ENCODE measurements at places on chromosomes 2 and 18.

DNA sequence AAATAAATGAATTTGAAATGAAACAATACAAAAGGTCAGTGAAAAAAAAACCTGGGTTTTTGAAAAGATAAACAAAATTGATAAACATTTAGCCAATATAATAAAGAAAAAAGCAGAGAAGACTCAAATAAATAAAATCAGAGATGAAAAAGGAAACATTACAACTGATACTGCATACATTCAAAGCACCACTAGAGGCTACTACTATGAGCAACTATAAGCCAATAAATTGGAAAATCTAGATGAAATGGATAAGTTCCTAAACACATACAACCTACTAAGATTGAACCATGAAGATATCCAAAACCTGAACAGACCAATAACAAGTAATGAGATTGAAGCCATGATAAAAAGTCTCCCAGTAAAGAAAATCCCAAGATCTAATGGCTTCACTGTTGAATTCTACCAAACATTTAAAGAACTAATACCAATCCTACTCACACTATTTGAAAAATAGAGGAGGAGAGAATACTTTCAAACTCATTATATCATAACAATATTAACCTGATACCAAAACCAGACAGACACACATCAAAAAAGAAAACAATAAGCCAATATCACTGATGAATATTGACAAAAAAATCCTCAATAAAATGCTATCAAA lies 80.8 kb upstream of the CERS6 start:
- DNase-seq, result no peak

GRCh38 chr18:43271593-43272432 lies 5.5 kb downstream of the SYT4 start:
- DNase-seq, result peak; percentile 33

DNA sequence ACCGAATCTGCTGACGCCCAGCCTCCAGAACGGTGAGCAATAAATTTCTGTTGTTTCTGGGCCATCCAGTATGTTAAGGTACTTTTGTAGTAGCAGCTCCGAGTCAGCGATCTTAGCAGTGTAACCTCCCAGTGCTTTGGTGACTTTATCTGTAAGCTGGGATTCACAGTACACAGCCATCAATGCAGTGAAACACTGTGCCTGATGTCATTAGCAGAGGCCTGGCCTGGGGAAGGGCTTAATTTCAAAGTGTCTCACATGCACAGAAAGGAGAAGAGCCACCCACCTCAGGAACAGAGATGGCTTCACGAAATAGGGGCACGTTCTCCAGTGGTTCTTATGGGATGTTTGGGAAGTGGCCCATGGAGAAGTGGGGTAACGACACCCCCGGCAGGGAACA lies 281.2 kb downstream of the PHLPP1 start:
- DNase-seq, result no peak

GRCh38 chr2:69395866-69396265 lies 8.8 kb upstream of the GFPT1 start:
- DNase-seq, result no peak

DNA sequence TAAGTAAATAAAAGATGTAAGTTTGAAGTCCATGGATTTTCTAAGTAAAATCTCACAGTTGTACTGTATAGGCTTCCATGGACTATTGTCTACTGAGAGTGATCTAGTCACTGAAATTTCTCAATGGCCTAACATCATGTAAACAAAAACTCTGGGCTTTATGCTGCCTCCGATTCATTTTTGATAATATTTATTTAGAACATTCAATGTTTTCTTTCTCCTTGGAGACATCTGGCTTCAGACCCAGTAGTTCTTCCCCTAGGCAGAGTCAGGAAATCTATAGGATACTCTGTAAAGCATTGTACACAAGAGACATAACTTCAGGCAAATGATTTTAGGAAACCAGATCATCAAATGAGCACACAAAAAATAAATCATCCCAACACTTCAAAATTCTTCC lies 1208.6 kb upstream of the ZEB2 start:
- no peak for DNase-seq

DNA sequence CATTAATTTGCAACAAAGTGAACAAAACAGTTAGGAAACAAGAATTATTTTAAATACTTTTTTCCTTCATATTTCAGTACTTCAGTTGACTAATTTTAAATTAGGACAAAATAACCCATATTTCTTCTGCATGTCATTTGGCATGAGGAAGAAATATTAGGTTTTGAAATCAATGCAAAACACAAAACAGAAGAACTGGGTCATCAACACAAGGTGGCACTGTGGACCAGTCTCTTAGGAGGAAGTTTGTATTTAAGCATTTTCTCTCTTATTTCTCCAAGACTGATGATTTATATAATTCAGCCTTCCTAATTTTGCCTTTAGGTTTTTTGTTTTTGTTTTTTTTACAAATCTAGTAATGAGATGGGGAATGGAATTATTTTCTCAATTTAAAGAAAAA lies 352.8 kb upstream of the KCNH7 start:
- DNase-seq, result peak; percentile 18

- no peak for DNase-seq
These were observed 150.4 kb downstream of the NR4A2 start for GRCh38 chr2:156182132-156182531.

DNA sequence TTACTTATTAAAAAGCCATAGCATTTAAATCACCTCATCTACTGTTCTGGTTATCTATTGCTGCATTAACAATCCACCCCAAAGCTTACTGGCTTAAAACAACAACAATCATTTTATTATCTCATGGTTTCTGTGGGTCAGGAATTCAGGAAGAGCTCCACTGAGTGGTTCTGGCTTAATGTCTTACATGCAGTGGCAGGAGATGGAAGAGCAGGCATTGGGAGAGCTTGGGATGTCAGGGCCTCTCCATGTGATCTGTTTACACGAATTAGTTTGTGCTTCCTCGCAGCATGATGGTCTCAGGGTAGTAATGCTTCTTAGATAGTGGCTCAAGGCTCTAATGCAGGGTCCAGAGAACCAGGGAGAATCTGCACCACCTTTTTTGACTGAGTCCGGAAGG lies 14.4 kb upstream of the REL start:
- DNase-seq, result no peak

DNA sequence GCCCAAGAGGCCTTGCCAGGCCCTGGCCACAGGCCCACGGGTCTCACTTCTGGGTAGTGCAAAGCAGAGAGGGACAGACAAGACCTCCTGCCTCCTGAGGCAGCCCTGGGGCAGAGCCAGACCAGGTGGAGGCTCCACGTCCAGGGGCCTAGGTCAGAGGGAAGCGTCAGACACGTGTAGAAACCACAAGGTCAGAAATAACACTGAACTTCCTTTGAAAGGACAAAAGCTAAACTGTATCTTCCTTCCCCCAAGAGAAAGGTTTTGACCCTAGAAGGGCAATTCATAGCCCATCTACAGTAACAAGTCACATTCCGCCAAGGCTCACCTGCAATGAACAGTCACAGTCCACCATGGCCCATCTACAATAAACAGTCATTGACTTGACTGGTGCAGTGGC lies 17.9 kb downstream of the SDC1 start:
- no peak for DNase-seq

GRCh38 chr2:128388499-128388941 lies 69.9 kb upstream of the HS6ST1 start:
- no peak for DNase-seq

DNA sequence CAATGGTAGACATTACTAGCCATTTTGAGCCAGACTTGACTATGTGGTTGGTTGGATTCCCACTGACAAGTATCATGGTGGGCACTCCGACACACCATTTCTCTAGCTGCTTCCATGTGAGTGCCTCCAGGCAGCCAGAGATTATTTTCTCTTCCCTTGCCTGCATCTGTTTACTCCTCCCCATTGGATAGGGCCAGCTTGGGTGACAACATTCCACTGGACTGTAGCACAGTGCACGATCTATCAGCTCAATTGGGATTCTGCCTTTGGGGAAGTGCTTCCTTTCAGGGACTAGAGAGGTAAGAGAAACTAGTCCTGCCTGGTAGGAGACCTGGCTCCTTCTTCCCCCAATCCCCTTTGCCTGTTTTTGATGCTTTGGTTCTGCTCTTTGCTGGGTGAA lies 49.0 kb upstream of the MAP4K3 start:
- DNase-seq, result no peak

DNA sequence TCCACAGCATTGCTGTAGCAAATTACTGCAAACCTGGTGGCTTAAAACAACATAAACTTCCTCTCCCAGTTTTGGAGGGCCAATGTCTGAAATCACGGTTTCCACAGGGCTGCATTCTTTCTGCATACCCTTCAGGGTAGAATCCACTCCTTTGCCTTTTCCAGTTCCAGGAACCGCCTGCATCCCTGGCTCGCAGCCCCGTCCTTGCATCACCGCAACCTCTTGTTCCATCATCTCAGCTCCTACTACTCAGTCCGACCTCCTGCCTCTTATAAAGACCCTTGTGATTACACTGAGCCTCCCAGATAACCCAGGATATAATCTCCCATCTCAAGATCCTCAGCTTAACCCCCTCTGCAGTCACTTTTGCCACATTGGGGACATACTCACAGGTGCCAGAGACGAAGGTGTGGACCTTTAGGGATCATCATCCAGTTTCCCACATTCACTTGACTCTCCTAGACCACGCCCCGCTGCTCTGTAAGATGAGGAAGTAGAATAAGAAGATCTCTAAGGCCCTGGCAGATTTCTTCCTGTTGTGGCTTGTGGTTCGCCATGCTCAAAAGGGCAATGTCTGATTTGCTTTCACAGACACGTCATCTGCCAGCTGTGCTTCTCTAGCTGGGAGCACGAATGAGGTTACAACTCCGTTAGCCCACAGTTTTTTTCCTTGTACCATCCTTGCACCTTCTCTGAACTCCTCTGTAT lies 103.6 kb upstream of the AGAP1 start:
- no peak for DNase-seq

DNA sequence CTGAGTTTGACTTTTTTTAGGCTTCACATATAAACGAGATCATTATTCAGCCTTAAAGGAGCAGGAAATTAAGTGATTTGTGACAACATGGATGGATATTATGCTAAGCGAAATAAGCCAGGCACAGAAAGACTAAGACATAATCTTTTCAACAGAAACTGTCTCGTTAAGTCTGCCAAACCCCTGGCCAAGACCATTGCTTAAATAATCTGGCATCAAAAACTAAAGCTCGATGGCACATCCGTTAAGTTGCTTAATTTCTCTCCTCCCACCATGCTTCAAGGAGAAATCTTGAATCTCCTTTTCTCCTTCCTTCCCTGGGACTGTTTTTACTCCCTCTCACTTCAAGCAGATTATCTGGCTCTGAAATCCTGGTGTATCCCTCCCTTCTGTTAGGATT lies 140.3 kb downstream of the GALNT14 start:
- DNase-seq, result no peak

GRCh38 chr2:191922736-191923651 lies 76.1 kb upstream of the CAVIN2 start:
- DNase-seq, result no peak

DNA sequence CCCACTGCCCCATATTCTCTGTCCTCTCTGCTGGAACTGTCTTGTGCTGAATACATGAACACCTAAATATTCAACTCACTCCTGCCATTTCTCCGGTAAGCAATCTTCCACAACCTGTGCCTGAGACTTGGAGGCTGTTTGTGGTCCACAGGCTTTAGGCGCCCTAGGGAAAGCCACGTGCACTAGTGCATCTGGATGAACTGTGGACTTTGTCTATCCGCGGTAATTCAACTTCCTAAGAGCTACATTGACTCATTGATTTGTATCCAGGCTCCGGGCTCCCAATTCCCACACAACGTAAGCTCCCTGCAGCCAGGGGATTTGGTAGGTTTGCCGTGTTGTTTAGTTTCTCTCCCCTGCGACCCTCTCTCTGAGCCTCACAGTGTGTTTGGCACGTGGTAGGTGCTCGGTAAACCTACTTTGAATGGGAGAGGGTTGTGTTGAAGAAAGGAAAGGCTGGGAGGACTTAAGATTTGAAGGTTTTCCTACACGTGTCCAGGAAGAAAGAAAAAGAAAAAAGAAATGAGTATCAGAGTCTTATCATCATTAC lies 718.2 kb downstream of the DPP10 start:
- no peak for DNase-seq

GRCh38 chr18:50606609-50607008 lies 46.7 kb downstream of the MAPK4 start:
- no peak for DNase-seq

GRCh38 chr2:157216286-157216965 lies 41.1 kb upstream of the GALNT5 start:
- DNase-seq, result no peak

DNA sequence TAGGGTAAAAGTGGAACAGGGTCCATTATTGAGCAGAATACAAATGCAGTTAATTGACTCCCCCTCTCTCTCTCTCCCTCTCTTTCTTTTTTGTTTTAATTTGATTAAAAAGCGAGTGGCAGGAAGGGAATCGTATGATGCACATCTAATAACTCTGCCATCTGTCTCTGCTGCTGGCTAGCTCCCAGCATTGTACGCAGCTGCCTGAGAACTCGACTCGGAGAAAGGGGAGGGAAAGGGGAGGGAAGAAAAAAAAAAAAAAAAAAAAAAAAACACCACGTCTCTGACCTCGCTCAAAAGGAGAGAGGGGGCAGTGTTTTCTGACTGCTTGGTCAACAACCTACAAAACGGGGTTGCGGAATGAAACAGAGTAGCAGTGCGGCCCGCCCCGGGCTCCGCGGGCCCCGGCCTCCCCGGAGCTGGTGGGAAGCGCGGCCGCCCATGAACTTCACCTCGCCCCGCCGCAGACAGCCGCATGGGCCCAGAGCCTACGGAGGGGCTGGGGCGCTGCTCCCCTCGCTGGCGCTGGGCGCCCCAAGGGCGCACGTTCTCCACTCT lies 265.7 kb downstream of the TCF4 start:
- peak; percentile 72 for DNase-seq

All from nephron progenitor cell (in vitro differentiated cells).